ENCODE measurements at places on chromosomes 5 and 9.

DNA sequence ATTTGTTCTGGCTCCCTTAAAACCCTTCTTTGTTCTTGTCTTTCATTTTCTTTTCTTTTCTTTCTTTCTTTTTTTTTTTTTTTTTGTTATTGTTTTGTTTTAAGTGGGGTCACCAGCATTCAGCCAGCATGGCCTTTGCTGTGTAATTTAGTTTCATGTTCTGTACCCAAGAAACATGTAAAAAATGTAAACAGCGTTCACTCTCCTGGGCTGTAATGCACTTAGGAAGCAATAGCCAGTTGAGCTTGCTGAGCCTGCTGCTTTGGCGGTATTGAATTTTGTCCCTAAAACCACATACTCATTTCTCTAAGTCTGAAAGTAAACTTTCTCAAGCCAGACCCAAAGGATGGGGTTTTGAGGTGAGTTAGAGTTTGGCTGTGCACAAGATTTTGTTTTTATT lies 158.6 kb downstream of the PAPPA start:
- no peak for DNase-seq

- DNase-seq: no peak
Measured at GRCh38 chr5:4553978-4554377, 586.2 kb upstream of the ADAMTS16 start.

GRCh38 chr9:114280636-114281472 lies 42.0 kb upstream of the ORM1 start:
- DNase-seq: no peak

GRCh38 chr5:22649074-22649473 lies 204.1 kb downstream of the CDH12 start:
- no peak for DNase-seq

GRCh38 chr5:107320376-107320775 lies 350.4 kb downstream of the EFNA5 start:
- no peak for DNase-seq

Data from endothelial cell (in vitro differentiated cells).